ENCODE measurements at places on chromosomes 5 and 9.

DNA sequence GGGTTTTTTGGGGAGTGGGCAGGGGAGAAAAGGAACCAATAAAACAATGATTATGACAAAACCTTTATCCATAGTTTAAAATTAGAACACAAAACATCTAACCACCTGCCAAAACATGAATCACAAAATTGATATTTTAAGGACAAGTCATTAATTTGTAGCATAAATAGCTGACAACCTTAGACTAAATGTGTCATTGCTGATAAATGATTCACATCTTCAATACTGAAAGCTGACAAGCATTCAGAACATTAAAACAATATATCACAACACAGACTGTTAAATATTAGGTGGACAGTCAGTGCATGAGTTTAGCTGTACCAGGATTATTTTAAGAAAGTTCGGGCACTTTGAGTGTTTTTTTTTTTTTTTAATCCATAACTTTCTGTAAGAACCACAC lies 71.5 kb downstream of the NR3C1 start:
- no peak for DNase-seq

- no peak for DNase-seq
Measured at GRCh38 chr5:173757403-173758209, 130.5 kb upstream of the CPEB4 start.

GRCh38 chr5:103512500-103512899 lies 50.1 kb downstream of the NUDT12 start:
- DNase-seq: no peak

DNA sequence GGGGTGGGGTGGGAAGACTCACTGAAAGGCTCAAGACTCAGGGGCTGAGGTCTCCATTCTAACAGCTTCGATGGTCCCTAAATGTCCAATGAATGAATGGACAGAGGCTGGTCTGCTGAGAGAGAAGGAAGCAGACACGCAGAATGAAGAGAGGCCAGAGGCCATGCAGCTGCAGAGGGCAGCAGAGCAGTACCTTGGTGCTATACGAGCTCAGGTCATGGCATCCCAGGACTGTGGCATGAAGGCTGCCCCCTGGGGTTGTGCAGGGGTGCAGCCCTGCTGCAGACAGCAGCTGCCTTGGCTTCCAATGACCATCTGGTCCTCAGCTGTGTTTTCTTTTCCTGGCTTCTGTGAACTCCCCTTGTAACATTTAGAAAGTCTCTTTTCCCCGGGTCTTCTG lies 15.2 kb upstream of the CORO2A start:
- DNase-seq: no peak

DNA sequence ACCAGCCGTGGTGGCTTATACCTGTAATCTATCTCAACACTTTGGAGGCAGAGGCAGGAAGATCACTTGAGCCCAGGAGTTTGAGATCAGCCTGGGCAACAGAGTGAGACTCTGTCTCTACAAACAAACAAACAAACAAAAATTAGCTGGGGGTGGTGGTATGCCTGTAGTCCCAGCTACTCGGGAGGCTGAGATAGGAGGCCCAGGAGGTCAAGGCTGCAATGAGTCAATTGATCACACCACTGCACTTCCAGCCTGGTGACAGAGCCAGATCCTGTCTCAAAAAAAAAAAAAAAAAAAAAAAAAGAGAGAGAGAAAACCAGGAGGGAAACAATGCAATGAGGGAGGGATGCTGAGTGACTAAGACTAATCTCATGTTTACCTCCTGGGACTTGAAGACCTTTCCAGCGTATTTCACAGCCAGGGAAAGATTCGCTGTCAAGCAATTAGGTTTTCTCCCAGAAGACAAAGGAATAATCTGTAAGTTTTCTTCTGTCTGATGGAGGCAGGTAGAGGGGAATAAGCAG lies 51.1 kb upstream of the MIER3 start:
- DNase-seq: no peak

GRCh38 chr9:37197158-37198038 lies 77.0 kb downstream of the ZCCHC7 start:
- no peak for DNase-seq

DNA sequence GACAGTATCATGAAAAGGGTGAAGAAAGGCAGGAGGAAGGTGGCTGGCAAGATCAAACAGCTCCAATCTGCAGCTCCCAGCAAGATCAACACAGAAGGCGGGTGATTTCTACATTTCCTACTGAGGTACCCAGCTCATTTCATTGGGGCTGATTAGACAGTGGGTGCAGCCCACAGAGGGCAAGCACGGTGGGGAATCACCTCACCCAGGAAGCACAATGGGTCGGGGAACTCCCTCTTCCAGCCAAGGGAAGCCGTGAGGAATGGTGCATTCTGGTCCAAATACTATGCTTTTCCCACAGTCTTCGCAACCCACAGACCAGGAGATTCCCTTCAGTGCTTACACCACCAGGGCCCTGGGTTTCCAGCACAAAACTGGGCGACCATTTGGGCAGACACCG lies 66.8 kb downstream of the CAMSAP1 start:
- DNase-seq: no peak

DNA sequence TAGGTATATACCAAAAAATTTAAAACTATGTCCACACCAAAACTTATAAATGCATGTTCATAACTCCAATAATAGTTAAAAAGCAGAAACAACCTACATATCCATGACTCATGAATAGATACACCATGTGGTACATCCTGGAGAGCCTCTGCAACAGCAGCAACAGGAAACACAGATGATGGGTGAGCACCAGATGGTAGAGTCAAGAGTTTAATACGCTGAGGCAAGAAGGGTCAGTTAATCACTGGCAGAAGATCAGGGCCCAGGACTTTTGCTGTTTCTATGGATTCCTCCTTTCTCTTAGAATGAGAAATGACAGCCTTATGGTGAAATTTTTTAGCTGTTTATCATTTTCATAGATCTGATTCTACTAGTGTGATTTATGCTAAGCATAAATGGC lies 351.8 kb upstream of the ADAMTSL1 start:
- DNase-seq: no peak

GRCh38 chr5:53361708-53362107 lies 118.7 kb upstream of the FST start:
- DNase-seq: no peak

GRCh38 chr5:143431789-143432188 lies 28.3 kb upstream of the NR3C1 start:
- peak; percentile 58 for DNase-seq

- no peak for DNase-seq
Measured at GRCh38 chr5:39422036-39422606, 2.7 kb downstream of the DAB2 start.

- DNase-seq: no peak
Measured at GRCh38 chr5:131952301-131952857, 6.9 kb upstream of the MEIKIN start.

DNA sequence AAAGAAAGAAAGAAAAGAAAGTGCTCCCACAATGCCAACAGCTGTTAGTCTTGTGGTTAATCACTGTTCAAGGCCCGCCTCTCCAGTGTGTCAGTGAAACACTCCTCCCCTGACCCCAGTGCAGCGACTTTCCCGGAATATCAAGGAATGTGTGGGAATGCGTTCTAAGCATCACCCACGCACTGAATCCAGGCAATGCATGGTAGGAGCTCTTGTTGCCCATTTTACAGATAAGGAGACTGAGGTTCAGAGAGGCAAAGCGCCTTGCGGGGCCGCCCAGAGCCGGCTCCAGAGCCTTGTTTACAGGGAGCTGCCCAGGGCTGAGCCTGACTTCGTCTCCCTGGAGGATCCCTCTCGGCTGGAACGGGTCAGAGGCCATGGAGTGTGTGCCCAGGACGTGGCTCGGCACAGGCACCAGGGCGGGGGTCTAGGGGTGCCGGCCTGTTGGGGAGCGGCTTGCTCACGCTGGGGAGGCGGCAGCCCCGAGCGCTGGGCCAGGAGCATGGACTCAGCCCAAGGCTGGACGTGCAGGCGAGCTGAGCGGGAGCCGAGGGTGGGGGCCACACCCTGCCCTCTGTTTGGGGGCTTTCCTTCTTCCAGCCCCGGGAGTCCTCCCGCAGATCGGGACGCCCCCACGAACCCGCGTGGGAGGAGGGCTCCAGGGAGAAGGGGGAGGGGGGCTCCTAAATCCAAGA lies 823 bp downstream of the ST6GALNAC6 start:
- DNase-seq: peak; percentile 17

GRCh38 chr5:74476819-74477453 lies 163.6 kb downstream of the ENC1 start:
- no peak for DNase-seq

GRCh38 chr9:114588651-114589526 lies 1.3 kb downstream of the ATP6V1G1 start:
- DNase-seq: no peak

GRCh38 chr9:34664281-34665066 lies 2.0 kb upstream of the CCL27 start:
- peak; percentile 64 for DNase-seq

GRCh38 chr5:120640778-120641177 lies 176.7 kb downstream of the PRR16 start:
- no peak for DNase-seq

GRCh38 chr9:94692601-94693000 lies 33.9 kb upstream of the AOPEP start:
- DNase-seq: no peak

GRCh38 chr5:168300326-168301182 lies 9.1 kb downstream of the WWC1 start:
- DNase-seq: no peak
